ENCODE measurements at places on chromosomes 3 and 15.

DNA sequence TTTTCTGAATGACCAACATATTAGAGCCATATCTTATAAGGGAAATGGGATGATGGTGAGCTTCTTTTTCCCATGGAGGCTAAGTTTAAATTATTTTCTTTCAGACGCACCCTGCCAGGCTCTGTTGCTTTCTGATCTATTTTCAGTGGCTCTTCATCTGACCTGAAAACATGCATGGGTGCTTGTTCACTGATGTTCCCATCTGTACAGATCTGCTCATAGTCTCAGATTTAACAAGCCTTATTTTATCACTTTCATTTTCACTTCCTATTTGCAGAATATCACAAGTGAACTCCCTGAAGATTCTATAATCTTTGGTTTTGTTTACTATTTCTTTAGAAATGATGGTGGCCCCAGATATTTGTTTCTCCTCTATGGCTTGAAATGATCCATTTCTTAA, 31.1 kb upstream of the SUCLG2 start:
- peak; percentile 4 for DNase-seq

GRCh38 chr3:114686621-114687020, 392.8 kb downstream of the TIGIT start:
- no peak for DNase-seq

- no peak for DNase-seq
Observed at GRCh38 chr3:169699536-169700050, 36.1 kb upstream of the MECOM start.

GRCh38 chr3:10855871-10856662, 40.0 kb downstream of the SLC6A11 start:
- DNase-seq = no peak

- no peak for DNase-seq
Observed at GRCh38 chr15:62244762-62245161, 79.7 kb upstream of the C2CD4B start.

- no peak for DNase-seq
Observed at GRCh38 chr3:35639254-35640186, at the start of gene ARPP21. ARPP21 (plus strand) TSS chr3:35639525; CDS start chr3:35681752, 42,227 bp downstream.

- no peak for DNase-seq
Observed at GRCh38 chr15:39948817-39949216, 14.9 kb downstream of the EIF2AK4 start.

GRCh38 chr3:156184156-156184555, 63.8 kb downstream of the KCNAB1 start:
- DNase-seq = no peak

GRCh38 chr3:172343979-172344378, 104.3 kb downstream of the GHSR start:
- DNase-seq = no peak

DNA sequence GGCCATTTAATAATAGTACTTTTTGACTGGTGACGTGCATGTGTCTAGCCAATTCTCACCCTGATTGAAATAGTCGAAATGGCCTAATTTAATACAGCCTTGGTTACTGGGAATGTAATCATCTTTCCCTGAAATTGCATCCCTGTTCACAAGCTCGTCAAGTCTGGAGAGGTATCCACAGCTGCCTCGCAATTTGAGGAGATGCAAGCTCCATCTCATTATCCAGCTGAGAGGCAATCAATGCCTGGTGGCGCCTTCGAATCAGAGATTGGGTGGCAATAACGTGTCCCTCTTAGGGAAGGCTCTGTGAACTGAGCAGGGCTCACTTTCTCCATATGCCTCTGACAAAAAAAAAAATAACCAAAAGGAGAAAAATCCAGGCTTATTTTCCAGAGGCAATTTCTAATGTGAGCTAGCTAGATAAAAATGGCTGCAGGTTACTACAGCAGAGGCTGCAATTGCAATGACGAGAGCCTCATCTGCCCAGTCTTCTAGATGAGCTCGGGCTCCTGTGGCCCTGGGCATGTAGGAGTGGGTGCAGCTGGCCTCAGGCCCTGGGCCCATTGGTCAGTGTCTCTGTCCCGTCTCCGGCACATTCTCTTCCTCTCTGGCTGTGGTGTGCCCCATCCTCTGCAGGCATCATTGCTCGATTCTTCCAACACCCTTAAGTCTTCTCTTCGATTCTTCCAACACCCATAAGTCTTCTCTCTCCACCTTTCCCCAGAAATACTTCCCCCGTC, 487.5 kb downstream of the GABRG3 start:
- DNase-seq = no peak

- no peak for DNase-seq
Observed at GRCh38 chr3:134998158-134998557, 203.1 kb downstream of the EPHB1 start.

DNA sequence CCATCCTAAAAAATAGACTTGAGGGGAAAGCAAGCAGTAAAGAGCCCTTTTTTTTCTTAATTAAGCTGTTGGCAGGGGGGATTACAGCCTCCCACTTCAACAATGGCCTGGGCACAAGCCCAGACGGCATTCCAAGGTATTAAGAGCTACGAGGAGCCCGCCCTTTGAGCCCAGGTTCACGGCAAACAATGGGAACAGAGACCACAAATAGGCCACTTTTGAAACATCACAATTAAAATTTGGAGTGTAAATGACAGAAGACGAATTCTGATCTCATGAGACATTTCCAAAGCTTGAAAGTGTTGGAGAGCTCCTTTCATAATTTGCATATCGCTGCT, 8.9 kb downstream of the CHSY1 start:
- no peak for DNase-seq

- DNase-seq = no peak
Observed at GRCh38 chr15:79294075-79294474, 11.6 kb downstream of the ANKRD34C start.

DNA sequence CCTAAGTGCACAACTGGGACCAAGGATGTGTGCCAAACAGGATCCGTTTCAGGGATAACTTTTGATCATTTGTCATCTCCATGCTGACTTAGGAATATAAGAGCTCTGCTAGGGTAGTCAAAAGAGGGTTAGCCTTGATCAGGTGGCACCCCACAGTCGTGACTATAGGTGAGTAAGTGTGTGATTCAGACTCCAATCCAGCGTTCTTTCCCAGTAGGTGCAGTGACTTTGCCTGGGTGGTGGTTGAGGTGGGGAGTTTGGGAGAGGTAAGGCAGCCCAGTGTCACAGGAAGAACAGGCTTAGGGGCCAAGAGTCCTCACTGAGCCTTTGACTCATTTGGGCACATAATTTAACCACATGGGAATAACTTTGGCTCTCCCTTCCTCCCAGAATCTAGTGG, 51.0 kb downstream of the CHDH start:
- no peak for DNase-seq

- no peak for DNase-seq
Observed at GRCh38 chr3:48387634-48388033, 15.6 kb downstream of the FBXW12 start.

DNA sequence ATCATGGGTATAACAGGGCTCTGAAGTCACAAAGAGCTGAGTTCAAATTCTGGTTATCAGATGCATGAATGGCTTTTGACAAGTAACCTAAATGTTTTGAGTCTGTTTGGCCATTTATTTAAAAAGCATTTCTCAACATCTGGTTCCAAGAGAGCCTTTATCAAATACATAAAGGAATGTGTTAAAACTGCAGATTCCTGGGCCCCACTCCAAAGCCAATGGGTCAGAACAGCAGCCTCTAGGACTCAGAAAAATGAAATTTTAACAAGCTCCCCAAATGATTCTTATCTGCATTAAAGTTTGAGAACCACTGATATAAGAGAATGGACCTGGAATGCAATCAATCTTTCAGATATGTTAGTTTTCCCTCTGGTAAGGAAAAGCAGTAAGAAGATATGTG, 3.4 kb downstream of the B4GALT4 start:
- no peak for DNase-seq

GRCh38 chr3:129994883-129995559, 20.5 kb downstream of the TRH start:
- no peak for DNase-seq

DNA sequence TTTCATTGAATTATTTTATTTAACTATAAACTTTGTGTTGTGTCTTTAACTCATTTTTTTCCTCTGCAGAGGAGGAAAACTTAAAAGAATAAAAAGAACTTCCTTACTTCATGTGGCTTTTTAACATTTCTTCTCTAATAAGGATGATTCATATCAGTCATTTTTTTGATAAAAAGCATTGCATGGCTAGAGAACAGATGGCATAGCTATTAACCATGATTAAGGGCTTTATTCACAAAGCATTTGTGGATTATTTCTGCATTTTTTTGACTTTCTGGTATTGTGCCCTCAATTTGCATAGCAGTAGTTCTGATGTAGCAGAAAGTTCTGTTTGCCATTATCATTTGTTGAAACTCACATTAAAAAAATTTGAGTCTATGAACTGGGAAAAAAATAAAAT, 540.8 kb downstream of the SI start:
- DNase-seq = no peak

DNA sequence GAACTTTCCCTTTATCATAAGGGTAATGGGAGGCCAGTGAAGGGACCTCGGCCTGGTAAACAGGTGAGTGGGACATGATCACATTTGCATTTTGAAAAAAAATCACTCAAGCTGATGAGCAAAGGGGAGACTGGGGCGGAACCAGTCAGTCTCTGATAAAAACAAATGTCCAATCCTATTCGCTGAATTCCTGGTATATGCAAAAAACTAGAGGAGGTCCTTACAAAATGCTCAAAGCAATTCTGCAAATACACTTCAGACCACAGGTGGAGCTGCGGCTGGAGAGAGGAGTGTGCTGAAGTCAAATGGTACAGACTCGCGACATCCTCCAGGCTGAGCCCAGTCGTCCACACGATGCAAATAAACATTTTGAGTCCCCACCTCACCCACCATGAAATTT, 166.7 kb downstream of the FOXP1 start:
- peak; percentile 43 for DNase-seq

DNA sequence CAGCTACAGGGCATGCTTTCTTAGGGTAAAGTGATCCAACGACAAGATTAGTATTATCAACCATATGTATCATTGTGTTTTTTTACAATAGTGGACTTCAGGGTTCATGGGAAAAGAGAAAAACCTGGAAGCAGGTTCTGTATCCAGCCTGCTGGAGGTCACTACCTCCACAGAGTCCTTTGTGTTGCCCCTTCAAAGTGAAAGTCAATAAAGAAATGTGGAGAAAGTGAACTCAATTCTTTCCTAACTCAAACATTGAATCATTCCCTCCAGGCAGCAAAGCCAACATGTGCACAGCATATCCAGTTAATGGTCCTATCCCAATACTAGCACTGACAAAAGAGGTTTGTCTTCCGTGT, 45.4 kb downstream of the FGF7 start:
- no peak for DNase-seq

DNA sequence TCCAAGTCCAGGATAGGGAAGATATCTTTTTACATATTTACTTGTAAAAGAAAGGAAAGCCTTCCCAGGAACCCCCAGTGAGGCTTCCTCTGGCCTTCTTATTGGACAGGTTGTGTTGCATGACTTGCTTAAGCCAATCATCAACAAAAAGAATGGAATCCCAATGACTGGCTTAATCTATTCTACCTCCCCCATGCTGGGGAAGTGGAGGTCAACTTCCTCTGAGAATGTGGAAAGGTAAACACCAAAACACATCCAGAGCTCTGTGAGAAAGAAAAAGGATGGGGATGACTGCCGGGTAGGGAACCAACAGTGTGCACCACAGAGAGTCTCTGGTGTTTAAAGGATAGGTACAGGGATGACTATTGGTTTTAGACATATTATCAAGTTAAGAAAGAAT, 25.1 kb downstream of the TNIK start:
- DNase-seq = no peak

GRCh38 chr15:57752436-57752835, 45.9 kb downstream of the POLR2M start:
- no peak for DNase-seq

- DNase-seq = peak; percentile 63
Observed at GRCh38 chr3:187994221-187995042, 159.5 kb upstream of the LPP start.

- DNase-seq = no peak
Observed at GRCh38 chr15:59835776-59836175, 146.7 kb upstream of the BNIP2 start.

DNA sequence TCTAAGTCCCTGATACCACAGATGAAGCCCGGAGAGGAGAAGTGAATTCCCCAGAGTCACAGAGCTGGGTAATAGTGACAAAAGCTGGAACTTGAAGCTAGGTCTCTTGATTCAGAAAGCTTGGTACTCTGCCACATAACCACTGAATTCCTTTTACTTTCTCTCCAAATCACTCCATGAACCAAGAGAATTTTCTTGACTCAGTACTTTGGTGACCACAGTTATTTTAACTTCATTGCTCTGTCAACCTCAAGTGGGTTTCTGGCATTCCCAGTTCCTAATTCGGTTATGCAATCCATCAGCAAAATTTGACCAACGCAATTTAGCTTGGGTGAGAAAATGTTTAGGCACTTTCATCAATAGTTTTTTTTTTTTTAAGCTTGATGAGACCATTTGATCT, 61.0 kb upstream of the PPARG start:
- no peak for DNase-seq
